NAMALWA (cell line): ENCODE measurements at places on chromosomes 16 and 17.

DNA sequence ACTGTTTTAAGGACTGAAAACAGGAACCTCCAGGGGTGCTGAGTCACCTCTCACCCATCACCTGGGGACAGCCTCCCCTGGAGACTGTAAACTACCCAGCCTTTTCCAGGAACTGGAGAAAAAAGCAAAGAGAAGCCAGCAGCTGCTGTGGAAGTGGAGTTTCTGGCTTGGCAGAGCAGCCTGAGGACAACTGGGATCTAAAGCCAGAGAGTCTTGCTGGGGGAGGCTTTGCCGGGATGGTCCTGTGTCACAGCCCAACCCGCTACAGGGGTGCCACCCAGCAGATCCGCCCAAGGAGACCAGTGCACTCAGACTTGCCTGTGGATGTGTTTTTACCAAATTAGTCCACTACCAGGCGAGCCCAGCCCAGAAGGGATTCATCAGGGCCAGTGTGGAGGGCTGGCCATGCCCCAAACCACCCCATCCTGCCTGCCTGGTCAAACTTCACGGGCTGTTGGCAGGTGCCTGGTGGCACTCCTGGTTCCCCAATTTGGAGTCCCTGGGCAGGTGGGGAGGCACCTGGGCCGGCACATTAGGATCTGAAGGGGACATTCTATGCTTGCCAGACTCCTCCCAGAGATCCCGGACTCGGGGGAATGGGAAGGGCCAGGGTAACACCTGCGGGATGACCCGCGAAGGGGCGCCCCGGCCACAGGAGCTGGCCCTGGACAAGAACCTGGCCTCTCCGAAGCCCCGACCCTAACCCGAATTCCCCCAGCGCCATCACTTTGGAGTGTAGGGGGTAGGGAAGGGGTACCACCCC is 771 bp downstream of the MSRB1 start:
- no peak for DNase-seq

DNA sequence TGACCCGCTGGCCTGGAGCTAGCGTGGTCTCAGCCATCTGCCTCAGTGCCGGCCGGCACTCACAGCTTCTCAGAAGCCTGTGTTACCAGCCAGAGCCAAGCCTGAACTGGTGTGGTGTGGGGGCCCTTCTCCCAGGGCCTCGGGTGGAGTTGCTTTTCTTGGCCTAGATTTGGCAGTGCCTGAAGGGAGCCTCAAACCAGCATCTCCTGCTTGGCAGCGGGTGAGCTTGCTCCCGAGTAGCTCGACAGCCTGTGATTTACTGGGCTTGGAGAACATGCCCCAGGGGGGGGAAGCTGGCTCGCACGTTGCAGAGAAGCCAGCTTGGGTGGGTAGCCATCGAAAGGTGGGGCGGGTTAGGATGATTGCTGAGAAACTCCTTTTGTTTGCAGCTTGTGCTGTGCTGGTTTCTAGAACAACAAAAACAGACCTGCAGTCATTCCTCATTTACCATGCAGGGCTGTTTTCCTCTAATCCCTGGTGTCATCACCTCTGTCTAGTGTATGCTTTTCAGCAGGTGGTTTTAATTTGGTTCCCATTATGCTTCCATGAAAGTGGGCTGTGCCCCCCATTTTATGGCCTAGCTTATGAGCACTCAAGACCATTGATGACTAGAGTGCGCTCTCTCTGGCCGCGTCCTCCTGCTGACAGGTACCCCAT is 42.2 kb downstream of the TBCD start:
- DNase-seq: no peak

DNA sequence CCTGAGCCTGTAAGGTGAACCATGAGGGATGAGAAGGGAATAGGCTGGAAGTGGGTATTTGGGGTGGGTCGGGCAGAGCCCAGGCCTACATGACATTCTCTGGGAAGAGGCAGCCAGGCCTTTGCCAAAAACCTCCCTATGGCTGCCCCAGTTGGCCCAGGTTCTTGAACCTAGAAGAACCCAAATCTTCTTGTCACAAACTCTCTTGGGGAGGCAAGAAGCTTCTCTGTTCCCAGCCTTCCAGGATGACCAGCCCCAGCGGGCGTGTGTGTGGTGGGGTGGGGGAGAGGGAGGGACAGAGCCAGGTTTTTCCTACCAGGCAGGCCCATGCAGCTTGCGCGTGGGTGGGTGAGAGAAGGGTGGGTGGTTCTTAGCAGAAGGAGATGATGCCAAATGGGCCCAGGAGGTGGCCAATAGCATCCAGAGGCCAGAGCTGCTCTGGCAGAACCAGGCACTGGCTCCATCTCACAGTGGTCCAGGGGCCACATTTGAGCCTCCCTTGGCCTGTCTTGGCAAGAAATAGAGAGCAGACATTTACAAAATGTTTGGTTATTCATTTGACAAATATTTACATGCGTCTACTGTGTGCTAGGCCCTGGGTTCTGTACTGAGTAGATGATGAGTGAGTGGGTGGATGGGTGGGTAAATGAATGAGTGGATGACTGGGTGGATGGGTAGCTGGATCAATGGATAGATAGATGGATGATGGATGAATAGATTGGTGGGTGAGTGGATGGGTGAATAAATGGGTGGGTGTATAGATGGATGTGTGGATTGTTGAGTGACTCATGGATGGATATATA is 44.3 kb upstream of the PLCG2 start:
- no peak for DNase-seq

- peak; percentile 65 for DNase-seq
Measured at GRCh38 chr16:71311553-71312158, 22.5 kb upstream of the CMTR2 start.

DNA sequence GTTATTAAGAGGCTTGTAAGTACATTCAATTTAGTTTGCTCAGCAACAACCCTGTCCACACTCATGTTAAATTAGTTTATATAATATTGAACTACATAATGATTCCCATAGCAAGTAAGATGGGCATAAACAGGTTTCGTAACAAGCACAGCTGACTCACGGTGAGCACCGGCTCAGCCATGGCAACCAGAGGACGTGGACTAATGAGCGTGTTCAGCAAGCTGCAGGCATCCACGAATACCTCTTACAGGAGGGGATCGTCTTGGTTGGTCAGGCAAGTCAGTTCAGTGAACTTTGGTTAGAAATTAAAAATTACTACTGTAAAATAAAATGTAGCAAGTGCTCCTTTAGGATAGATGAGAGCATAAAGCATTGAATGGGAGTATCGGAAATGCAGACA is 58.4 kb downstream of the ELAC2 start:
- DNase-seq: no peak

DNA sequence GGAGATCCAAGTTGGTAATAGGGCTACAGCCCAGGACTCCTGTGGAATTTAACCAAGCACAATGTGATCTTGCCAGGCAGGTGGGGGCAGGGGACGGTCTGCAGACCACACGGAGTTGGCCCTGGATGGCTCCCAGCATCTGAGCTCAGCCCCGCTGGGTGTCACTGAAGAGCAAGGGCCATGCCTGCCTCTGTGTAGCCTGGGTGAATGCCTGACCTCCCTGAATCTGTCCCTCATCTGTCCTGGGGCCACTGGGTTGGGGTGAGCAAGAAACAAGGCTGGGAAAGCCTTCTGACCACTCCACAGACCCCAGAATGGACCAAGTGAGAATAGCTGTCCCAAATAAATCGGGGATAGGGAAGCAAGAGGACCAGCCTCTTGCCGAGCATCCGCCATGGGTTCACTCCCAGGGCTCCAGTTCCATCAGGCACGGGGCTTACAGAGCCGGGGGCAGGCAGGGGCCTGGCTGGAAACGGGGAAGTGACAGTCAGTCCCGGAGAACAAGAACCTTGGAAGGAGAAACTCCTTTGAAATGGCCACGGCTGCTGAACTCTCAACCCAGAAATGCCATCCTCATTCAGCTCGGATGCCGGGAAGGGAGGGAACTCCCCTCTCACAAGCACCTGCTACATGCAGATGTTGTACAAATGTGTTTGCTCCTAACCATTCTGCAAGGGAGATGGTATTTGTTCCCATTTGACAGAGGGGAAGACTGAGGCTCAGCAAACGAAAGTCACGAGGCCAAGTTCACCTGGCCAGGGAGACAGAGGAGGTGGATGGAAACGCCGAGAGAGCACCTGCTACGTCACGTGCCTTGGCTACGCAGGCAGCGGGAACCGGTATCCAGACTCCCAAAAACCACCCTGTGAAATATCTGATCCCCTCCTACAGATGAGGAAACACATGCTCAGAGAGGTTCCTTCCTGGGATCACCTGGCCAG is 50.0 kb downstream of the RMI2 start:
- no peak for DNase-seq

DNA sequence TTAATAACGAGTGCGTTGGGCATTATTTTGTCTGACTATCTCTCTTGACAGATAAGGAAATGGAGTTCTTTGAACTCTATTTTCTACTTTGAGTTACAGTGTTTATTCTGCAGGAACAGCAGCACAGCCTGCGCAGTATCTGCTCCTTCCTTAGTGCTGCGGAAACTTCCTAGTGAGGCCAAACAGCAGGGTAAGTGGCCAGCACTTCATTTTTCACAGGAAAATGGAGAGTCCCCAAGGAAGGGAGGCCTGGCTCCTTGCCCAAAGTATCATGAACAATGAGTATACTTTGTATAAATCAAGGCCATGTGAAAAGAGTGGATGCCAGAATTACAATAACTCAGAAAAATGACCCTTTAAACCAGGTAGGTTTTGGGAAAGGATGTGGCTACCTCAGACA is 140.6 kb downstream of the VPS53 start:
- DNase-seq: no peak
